ENCODE measurements at places on chromosomes 12 and 14.

GRCh38 chr12:78181544-78182162 is 351.0 kb downstream of the NAV3 start:
- DNase-seq, result no peak

GRCh38 chr12:119412306-119412705 is 77.8 kb downstream of the CCDC60 start:
- DNase-seq, result no peak

- DNase-seq, result peak; percentile 35
Observed at GRCh38 chr14:104925855-104926609, 1.4 kb downstream of the PLD4 start.

DNA sequence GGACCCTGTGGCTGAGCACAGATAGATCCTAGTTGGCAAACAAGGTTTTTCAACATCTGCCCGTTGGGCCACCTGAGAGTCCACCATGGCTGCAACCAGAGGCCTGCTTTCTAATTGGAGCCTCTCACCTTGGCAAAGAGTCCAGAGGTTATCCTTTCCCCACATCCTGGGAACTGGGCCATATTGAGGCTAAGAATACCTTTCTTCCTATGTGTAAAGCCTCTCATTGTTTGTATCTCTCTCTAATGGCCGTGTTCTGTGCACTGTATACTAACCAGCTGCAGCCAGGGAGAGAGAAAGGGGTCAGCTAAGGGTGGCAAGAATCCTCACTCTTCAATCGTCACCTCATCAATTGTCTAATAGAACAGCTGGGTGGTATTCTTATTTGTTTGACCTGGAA is 79.1 kb upstream of the ST8SIA1 start:
- DNase-seq, result no peak

DNA sequence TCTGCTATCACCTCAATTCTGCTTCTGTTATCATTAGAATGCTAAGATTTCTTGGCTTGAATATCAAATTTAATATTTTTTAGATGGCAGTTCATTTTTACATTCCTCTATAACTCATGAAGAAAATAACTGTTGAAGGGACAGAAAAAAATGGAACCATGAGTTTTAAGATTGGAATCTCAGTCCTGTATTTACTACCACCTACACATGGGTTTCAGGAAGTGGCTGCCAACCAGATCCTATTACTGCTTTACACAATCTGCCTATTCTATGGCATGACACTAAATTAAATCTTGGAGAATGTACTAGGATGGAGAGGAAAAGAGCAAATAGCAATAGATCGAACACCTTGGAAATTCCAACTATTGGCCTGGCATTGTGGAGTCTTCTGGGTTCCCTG is 140.8 kb downstream of the DUSP6 start:
- DNase-seq, result no peak

- DNase-seq, result no peak
Observed at GRCh38 chr12:9925705-9926393, 6.3 kb downstream of the CLEC2A start.

DNA sequence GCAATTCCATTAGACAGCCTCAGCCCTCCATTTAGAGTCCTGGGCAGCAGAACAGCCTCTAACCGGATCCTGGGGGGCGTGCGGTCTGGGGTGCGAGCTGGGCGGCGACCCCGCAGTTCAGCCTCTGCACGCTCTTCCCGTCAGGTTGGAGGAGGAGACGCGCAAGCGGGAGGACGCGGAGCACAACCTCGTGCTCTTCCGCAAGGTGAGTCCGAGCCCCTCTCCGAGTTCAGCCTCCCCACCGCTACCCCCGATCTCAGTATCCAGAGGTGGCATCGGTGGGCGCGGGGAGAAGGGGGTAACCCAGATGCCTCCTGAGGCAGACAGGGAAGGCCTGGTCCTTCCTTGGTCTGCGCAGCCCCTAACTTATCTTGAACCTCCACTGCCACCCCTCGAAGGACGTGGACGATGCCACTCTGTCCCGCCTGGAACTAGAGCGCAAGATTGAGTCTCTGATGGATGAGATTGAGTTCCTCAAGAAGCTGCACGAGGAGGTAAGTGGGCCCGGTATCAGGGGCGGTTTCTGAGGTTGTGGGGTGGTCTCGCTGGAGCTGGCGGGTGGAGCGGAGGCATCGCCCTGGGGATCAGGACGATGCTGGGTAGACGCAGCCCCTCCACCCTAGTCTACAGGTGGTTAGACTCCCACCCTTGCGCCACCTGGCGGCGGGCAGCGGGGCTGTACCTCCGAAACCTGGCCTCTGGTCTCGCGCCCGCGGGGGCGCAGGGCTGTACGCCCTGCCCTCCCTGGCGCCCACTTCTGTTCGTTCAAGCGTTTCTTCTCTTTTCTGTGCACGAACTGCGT is 1.3 kb downstream of the PRPH start:
- DNase-seq, result peak; percentile 53

Data from left lobe of liver (tissue), 2 donors.